Hematopoietic multipotent progenitor cell treated with erythropoietin and hydrocortisone succinate and interleukin-3 and kit ligand, for 15 days (in vitro differentiated cells): ENCODE measurements at places on chromosomes 5 and 9.

DNA sequence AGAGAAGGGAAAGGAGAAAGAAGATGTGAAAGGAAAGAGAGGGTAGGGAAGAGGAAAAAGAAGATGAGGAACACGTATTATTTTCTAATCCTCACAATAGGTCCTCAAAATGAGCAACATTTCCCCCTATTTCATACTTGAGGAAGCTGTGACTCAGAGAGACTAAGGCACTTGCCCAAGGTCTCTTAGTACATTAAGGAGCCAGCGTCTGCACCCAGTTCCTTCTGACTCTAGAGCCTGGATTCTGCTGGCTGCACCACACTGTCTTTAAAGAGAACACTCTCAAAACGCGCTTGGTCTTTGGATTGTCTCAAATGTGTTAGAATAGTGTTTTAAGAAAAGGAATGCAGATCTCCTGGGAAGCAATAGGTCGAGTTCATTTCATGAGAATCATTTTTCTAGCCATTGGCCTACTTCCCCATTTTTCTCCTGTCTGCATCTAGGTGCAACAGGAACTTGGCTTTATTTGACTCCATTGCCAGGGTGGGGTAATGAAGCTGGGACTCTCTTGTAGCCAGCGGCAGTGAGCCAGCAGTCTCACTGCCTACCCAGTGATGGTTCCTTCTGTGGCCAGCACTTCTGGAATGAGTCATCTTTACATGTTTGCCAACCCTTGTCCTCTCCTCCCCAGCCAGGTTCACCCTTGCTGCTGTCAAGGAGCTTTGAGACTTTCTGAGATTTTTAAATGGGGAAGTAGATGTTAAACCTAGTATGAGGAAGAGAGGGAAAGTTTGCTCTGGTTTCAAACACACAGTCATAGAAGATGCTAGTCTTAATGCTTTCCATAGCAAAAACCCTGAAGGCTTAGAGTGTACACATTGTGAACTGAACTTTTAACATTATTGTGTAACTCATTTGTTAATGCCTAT lies 82.7 kb downstream of the DOCK8 start:
- no peak for DNase-seq

GRCh38 chr5:124927735-124928134 lies 181.3 kb upstream of the ZNF608 start:
- DNase-seq, result no peak

DNA sequence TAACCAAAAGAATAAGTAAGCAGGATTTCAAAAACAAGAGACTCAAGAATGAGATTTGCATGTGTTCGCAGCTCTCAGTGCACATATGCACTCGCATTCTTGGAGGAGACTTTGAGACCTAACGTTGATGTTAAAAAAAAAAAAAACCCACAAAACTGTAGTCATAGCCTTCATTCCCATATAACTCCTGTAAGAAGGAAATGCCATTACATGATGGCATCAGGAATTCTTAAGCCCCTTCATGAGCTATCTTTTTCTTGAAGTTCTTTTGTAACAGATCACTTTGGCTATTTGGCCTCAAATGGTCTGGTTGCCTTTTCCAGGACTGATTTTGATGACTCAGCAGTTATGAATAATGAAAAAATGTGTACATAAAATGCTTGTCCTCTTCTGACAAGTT lies 113.8 kb downstream of the ALDH1A1 start:
- no peak for DNase-seq

- DNase-seq, result peak; percentile 57
These were observed 1.3 kb upstream of the NIPBL start for GRCh38 chr5:36875051-36875789.

DNA sequence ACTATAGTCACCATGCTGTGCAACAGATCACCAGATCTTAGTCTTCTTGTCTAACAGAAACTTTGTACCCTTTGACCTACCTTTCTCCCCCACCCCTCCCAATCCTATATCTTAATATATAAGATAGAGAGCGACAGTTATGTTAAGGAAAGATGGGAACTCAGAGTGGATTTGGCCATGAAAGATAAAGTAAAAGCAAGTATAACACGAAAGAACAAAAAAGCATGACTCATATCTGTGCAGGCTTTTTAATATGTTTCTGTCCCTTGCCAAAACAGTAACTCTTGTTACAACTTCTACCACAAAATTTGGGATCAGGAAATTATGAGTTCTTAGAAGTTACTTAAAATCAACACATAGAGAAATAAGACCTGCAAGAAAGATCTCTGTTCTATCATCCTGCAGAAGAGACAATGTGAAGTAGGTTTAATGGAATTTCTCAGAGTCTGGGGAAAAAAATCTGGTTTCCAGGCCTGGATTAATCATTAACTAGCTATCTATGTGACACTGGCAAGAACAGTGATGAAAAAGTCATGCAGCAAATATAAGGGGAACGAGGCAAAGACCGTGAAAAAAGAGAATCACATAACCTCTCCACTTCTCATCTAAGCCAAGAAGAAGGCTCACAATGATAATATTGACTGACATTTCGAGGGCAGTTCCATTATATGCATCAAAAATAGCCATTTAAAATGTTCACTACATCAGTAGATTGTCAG lies 18.6 kb downstream of the BAAT start:
- DNase-seq, result no peak

GRCh38 chr9:136851941-136852663 lies at the start of gene MAMDC4:
MAMDC4 (plus strand) TSS chr9:136852346; CDS start chr9:136852417, 71 bp downstream.
- no peak for DNase-seq

GRCh38 chr9:125654121-125654520 lies 52.9 kb downstream of the MAPKAP1 start:
- DNase-seq, result no peak
